HT-29 (cell line): ENCODE measurements at places on chromosomes 11 and 22.

DNA sequence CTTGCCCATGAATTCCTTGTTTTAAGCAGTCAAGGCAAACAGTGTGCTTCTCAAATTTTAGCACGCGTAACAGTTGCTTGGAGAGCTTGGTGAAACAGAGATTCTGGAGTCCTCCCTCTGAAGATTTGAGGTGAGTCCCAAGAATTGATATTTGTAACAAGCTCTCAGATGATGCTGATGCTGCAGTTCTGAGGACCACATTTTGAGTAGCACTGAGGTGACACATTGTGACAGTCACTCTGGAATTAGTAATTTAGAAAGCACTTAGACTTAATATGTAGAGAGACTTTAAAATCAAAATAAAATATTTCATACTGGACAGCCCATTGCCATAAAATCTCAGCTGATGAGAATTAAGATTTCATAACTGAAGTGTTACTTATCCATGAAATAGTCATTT lies 38.5 kb downstream of the DNAJC24 start:
- no peak for DNase-seq

DNA sequence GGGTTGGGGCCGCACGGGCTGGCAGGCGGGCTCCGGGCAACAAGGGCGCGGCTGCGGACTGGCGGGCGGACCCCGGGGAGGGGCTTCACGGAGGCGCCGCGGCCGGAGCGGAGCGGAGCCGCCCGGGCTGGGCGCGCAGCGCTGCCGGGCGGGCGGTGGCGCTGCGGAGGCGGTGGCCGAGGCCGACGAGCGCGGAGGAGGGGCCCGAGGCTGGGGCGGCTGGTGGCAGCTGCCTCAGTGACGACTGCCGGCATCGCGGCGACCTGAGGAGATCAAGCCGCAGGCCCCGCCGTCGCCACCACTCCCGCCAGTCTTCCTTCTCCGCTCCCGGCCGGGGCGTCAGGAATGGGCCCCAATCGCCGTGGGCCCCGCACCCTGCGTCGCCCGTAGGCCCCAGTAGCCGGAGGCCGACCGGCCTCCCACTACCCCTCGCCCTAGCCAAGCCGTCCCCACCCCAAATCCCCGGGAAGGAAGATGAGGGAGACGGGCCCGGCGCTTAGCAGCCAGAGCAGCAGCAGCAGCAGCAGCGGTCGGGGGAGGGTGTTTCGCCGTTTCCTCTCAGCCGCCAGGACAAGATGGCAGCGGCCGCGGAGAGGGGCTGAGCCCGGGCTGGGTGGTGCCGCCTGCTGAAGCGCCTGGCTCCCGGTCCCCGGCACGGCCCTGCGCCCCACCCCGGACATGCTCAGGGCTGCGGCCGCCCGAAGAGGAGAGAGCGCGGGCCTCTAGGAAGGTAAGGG lies at the start of gene HIPK3:
TSS of gene HIPK3 (plus strand) at position 222 of the 737 bp plus-strand sequence.
- peak; percentile 84 for DNase-seq

DNA sequence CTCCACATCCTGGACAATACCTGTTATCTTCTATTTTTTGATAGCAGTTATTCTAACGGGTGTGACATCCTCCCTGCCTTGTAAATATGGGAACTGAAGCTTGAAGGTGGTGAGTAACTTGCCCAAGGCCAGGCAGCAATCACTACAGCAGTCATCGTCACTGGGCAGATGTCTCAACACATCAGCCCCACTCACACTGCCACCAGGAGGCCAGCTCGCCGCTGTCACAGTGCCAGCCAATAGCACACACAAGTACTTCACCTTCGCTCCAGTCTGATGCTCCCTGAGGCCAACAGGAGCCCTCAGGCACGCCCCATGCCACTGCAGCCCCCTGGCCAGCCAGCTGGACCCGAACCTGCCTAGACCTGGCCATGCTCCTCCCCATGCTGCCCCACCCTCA lies 4.9 kb upstream of the TTLL1 start:
- DNase-seq: peak; percentile 50

DNA sequence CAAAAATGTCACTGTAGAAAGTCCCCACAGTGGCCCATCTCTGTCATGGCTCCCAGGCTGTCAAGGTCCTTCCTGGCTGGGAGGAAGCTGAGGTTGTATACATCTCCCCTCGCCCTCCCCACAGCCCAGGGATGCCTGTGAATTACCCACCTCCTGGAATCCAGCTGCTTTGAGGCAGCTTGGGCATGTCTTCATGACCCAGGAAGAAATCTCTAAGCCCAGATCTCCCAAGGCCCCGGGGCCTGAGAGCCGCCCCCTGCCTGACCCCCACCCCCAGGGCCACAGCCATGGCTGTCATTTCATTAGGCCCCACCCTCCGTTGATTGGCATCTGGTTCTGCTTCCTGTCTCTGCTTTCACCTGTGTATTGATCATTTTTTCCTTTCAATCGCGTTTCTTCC lies 207.5 kb downstream of the TBC1D22A start:
- DNase-seq: no peak

GRCh38 chr11:47415949-47416472 lies 7.6 kb downstream of the SLC39A13 start:
- DNase-seq: peak; percentile 86

GRCh38 chr11:119538753-119539152 lies 115.8 kb upstream of the THY1 start:
- DNase-seq: no peak

GRCh38 chr11:46345131-46345597 lies 2.1 kb upstream of the DGKZ start:
- DNase-seq: no peak

GRCh38 chr11:92227959-92228935 lies 3.6 kb downstream of the FAT3 start:
- no peak for DNase-seq

DNA sequence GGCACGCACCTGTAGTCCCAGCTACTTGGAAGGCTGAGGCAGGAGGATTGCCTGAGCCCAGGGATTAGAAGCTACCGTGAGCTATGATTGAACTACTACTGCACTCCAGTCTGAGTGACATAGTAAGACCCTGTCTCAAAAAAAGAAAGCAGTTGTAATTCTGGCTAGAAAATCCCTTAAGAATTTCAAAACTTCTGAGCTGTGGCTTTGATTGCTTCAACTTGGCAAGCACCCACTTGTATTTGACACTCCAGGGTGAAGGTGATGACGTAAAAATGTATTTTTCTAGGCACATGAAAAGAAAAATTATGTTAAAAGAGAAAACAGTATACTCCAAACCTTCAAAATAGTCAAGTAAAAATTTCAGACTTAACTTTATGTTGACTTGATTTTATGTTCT lies 23.6 kb upstream of the ALKBH3 start:
- no peak for DNase-seq

DNA sequence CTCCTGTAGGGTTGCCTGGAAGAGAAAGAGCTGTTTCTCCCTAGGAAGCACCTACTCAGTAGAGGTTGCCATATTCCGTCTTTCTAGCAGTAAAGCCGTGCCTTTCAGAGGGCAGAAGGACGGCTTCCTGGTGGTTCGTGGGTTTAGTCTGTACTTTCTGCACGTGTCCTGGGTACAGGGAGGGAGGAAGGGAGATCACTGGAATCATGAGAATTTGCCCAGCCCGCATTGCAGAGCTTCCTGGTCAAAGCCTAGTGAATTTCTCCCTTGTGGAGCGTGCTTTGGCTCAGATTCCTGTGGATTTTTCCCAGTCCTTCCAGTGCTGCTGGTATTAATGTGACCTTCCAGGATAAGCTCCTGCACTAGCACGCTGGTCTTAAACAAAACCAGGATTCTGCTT lies 44.9 kb downstream of the GRAMD1B start:
- no peak for DNase-seq

DNA sequence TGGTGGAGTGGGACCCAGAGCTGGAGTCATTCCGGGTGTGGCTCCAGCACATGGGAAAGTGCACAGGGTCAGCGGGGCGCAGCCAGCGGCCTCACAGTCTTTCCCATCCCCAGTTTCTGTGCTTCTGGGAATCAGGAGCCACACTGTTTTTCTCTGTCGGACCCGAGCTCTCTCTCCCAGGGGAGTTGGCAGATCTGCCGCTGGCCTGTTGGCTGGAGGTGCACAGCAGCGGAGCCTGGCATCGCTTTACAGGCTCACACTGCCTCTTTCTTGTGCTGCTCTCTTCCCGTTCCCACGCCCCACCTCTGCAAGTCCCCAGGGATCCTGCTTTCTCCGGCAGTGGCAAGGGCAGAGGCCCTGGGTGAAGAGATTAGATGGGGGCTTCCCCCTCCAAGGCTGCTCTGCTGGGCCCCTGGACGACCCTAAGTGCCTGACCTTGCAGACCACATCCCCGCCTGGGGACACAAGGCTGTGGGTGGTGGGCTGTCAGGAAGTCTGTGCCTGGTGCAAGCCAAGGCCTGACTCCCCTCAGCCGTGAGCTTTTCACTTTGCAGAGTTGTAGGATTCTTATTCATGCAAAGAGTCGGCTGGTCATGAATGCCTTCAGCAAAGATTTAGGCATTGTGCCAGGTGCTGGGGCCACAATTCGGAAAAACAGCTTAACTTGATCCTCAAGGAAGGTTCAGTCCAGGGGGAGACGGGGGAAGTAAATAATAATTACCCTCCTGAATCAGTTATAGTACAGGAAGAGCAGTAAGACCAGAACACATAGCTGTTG lies 116.3 kb downstream of the TIMP3 start:
- no peak for DNase-seq

DNA sequence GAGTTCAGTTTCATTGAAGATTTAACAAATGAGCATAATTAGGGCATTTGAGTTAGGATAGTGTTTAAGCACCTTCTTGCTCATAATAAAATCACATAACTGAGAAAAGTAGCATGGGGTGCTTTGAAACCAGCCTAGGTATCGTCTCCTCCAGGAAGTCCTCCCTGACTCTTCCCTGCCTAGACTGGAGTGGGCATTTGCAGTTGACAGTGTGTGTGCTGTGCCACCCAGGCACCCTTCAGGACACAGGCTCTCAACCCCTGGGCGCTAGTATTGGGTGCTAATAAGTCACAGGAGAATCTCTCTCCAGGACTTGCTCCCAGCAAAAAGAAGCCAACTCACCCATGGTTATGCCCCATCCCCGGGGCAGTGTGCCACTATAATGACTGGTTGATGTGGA lies 584.1 kb downstream of the INSC start:
- DNase-seq: no peak

DNA sequence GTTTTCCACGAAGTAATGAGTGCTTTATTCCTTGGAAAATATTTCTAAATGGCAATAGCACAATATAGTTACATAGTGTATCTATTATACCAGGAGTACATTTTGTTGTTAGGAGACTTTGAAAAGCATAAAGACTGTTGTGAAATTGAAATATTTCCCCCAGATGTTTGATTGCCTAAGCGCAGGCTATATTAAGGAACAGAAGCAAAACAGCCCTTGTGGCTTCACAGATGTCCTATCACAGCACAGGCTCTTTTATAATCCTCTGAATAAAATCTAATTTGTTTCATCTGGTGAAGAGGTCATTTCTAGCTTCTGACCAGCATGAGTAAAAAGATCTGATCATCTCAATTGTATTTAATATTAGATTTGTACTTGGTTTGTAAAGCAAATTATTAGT lies 48.2 kb downstream of the BSX start:
- DNase-seq: no peak

DNA sequence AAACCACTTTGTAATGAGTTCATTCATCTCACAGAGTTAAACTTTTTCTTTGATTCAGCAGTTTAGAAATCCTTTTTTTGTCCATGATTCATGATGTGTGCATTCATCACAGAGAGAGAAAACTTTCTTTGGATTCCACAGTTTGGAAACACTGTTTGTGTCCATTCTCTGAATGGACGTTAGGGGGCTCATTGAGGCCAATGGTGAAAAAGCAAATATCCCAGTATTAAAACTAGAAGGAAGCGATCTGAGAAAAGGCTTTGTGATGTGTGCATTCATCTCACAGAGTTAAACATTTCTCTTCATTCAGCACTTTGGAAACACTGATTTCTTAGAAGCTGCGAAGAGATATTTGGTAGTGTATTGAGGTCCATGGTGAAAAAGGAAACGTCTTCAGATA lies 155.6 kb upstream of the TRIM48 start:
- peak; percentile 3 for DNase-seq

- DNase-seq: no peak
These were observed 63.4 kb downstream of the AAMDC start for GRCh38 chr11:77884186-77884828.

GRCh38 chr11:68987211-68987610 lies 6.4 kb upstream of the MRGPRD start:
- no peak for DNase-seq

DNA sequence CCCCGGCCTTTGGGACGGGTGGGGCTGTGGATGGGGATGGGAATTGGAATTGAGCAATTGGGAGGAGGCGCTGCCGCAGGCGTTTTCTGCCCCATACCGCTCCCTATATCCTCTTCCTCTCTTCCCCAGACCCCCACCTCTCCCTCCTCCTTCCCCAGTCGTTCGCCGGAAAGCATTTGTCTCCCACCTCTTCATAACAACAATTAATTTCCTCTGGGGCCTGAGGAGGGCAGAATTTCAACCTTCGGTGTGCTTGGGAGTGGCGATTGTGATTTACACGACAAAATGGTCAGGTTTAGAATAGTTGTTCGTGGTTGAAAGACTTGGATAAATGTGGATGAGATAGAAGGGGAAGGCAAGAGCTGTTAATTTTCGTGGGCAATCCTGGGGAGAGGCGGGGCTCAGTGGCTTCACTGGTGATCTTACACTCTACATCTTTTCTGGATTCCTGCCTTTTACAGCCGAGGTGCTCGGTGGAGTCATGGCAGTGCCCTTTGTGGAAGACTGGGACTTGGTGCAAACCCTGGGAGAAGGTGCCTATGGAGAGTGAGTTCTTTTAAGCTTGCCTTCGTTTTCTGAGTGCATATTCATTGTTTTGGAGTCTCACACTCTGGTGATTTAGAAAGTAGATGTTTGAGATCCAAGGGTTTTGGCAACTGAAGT lies 1.5 kb downstream of the CHEK1 start:
- peak; percentile 87 for DNase-seq

- no peak for DNase-seq
These were observed 43.3 kb downstream of the USP35 start for GRCh38 chr11:78231962-78232501.

DNA sequence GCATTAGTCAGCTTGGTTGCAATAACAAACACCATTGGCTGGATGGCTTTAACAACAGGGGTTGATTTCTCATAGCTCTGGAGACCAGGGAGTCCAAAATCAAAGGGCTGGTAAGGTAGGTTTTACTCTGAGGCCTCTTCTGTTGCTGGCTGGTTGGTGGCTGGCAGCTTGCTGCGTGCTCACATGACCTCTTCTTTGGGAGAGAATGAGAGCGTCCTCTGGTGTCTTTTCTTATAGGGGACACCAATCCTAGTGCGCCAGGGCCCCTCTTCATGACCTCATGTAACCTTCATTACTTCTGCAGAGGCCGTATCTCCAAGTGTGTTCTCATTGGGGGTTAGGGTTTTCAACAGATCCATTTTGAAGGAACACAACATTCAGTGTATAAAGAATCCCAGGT lies 1308.3 kb downstream of the TBC1D22A start:
- no peak for DNase-seq

DNA sequence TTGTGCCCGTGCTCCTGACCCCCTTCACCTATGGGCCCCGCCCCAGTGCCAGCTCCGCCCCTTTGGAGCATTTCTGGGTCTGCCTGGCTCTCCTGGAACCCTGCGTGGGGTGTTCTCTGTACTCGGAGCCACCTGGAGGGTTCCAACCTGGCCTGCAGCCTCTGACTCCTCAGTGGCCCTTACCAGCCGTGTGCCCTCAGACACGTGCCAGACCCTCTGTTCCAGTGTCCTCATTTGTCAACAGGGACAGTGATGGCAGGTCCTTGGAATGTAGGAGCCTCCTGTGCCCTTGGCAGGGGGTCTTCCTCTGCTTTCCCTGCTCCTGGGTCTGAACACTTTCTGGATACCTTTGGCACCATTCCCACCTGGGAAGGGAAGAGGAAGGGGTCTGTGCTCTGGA lies 96.4 kb downstream of the CACNA1I start:
- DNase-seq: no peak

- no peak for DNase-seq
These were observed 149.4 kb upstream of the SNX19 start for GRCh38 chr11:131065435-131066413.

GRCh38 chr11:120709808-120710207 lies 198.3 kb downstream of the GRIK4 start:
- DNase-seq: no peak
